ENCODE measurements at places on chromosomes 7 and 10.

DNA sequence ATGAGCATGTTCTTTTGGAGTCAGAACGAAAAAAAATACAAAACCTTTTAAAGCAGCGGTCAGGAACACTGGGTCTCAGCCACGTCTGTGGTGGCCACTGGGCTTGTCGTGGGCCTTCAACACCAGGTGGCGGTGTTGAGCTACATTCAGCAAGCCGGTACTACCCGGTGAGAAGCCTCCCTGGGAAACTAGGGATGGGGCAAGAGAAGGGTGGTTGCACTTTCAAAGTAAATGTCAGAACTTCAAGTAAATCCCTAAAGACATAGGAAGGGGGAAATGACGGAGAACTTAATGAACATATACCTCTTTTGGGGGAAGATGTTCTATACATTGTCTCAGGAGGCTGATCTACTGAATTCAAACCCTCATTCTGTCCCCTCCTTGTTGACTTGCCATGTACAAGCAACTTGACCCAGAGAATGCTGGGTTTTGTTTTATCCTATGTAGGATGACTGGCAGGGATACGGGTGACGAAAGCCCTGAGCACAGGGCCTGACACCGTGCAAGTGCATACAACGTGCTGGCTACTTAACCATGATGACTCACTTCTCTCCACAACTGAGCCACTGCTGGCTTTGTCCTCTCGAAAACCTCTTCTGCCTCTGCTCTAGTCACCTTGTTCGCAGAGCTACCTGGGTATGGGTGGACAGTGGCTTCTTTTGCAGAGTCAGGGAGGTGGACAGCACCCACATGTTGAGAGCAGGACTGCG is 49.0 kb upstream of the BAMBI start:
- DNase-seq = peak; percentile 66

DNA sequence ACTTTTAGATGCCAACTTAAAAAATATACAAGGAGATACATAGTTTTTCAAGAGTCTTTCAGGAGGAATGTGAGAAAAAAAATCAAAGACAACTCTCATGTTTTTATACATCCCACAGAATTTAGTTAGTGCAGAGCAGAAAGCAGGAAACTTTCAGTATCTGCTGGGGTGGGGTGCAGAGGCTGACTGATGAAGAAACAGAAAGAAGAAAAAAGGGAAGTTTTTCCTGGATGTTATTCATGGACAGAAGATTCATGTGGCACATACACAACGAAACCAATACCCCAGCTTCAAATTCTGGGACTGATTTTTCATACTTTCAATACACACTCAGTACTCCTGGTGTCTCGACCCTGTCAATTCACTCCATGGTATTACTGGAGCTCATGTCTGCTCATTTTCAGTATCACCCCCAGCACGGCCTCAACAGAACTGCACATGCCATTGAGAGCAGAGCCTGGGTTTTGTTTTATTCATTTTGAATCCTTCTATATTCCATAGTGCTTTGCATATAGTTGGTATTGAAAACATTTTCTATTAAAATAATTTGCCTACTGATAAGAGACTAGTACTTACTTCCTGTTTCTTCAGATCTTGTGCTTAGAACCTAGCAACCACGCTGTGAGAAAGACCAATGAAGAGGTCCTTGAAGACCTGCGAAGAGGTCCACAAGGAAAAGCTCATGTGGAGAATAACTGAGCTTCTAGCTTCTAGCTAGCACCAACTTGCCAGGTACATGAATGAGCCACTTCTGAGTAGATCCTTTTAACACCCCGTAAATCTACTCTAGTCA is 49.0 kb downstream of the NDUFB2 start:
- no peak for DNase-seq

DNA sequence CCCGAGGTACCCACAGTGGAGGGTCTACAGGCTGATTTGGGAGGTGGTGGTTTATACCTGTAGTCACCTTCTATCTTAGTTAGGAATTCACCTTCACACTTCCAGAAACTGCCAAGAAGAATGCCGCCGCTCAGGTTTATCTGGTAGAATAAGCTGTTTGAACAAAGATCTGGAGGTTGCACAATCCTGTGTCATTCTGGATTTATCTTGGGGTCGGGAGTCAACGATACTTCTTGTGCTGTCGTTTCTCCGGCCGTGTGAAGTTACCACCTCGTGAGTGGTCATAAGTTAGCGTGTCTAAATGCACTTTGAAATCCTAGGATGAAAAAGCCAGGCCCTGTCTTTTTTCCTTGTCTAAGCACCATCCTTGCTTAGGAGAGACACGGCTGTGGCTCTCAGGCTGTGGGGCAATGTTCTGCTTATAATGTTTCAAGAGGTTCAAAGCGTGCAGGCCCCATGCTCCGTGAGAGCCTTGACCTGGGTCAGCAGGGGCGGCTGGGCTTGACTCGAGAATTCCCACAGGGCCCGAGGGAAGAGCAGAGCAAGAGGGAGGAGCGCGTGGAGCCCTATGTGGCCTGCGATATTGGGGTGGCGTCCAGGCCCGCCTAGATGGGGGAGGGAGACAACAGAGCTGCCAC is 35.5 kb downstream of the GRIFIN start:
- no peak for DNase-seq

DNA sequence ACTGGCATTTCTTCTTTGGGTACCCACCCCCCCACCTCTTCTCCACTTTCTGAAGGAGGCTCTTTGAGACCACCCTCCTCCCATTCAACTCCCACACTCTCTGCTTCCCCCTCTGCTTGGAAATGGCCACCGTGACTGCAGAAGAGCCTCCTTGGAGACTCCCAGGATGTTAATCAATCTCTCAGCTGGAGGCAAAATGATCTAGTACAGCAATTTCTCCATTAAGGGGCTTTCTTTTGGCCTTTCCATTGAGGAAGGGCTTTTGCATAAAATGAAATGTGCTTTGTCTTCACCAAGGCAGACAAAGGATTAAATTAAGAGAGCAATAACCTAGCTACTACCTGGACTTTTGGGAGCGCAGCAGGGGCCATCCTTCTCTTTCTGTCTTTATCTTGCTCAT is 26.1 kb downstream of the CDHR3 start:
- no peak for DNase-seq

GRCh38 chr10:18043148-18044006 is 91.7 kb downstream of the SLC39A12 start:
- no peak for DNase-seq

- DNase-seq = no peak
Observed at GRCh38 chr7:151754142-151754590, 122.7 kb downstream of the PRKAG2 start.

DNA sequence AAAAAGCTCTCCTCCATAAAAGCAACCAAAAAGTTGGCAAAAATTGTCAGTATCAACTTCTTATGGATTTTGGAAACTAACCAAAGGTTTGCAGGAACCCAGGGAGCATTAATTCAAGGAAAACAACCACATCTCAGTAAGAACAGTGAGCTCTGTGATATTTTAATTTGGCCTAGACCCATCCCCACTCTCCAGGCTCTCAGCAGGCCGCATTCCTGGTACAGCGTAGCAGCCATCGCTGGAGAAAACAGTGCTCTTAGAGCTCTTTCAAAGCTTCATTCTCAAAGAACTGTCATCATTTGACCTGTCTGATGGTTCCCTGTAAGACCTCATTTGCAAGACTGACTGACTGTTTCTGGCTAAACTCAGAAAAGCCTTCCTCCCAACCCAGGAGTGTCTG is 81.9 kb downstream of the NUDCD3 start:
- no peak for DNase-seq

DNA sequence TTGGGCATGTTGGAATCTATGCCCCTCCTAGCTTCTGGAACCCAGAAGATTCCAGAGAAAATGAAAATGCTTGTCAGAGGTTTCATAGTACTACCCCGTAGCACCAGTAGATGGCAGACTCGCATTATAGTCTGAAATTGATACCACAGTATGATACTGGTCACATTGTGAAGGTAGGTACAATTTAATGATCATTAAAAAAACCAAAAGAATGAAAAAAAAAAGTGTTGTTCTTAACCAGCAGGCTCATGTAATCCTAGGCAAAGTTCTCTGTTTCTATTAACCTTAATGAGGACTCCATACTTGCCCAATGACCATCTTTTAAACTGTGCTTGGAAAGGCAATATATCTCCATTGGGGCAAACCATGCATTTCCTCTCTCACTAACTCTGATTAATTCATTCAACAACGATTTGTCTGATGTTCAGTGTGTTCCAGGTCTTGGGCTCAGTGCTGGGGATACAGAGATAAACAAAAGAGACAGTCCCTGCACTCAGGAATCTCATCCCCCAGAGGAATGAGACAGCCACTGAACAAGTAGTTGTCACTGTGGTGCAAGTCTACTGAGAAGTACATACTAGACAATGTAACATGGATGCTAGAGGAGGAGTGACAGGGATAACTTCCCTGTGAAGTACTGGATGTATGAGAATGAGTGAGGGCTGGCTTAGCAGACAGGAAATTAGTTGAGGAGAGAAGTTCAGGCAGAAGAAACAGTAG is 223.5 kb upstream of the PHYHIPL start:
- no peak for DNase-seq

- no peak for DNase-seq
Observed at GRCh38 chr10:4945766-4946717, 17.2 kb upstream of the AKR1C1 start.

GRCh38 chr7:139639563-139639962 is 116.1 kb downstream of the CLEC2L start:
- no peak for DNase-seq

DNA sequence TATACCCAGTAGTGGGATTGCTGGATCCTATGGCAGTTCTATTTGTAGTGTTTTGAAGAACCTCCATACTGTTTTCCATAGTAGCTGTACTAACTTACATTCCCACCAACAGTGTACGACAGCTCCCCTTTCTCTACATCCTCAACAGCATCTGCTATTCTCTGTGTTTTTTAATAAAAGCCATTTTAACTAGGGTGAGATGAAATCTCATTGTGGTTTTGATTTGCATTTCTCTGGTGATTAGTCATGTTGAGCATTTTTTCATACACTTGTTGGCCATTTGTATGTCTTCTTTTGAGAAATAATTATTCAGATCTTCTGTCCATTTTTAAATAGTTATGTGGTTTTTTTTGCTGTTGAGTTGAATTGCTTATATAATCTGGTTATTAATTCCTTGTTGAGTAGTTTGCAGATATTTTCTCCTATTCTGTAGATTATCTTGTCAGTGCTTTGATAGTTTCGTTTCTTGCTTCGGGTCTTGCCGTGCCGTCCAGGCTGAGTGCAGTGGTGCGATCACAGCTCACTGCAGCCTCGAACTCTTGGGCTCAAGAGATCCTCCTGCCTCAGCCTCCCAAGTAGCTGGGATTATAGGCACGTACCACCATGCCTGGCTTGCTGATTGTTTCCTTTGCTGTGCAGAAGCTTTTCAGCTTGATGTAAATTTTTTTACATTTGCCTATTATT is 12.0 kb downstream of the MTG1 start:
- DNase-seq = no peak

GRCh38 chr7:128307061-128307460 is 36.6 kb downstream of the RBM28 start:
- no peak for DNase-seq

DNA sequence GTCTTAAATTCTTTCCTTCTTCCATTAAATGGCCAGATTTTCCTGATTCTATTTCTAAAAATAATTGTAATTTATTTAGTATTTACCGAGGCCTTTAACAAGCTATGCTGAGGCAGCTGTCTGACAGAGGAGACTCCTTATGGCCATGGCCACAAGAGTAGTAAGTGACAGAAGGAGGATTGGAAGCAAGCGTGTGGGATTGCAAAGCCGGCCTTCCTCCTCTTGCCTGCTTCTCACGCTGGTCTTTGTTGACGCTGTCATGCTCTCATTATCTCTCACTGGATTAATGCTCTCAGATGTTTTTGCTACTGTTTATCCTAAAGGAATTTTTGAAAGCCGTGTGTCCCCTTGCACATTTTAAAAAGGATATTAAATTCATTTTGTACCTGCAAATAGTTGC is 546.3 kb downstream of the SDK1 start:
- no peak for DNase-seq

GRCh38 chr10:81031774-81032173 is 494.1 kb downstream of the SH2D4B start:
- no peak for DNase-seq

- DNase-seq = peak; percentile 60
Observed at GRCh38 chr10:68156373-68157185, 47.3 kb downstream of the MYPN start.

- DNase-seq = no peak
Observed at GRCh38 chr7:77888998-77889397, 90.4 kb downstream of the PHTF2 start.

DNA sequence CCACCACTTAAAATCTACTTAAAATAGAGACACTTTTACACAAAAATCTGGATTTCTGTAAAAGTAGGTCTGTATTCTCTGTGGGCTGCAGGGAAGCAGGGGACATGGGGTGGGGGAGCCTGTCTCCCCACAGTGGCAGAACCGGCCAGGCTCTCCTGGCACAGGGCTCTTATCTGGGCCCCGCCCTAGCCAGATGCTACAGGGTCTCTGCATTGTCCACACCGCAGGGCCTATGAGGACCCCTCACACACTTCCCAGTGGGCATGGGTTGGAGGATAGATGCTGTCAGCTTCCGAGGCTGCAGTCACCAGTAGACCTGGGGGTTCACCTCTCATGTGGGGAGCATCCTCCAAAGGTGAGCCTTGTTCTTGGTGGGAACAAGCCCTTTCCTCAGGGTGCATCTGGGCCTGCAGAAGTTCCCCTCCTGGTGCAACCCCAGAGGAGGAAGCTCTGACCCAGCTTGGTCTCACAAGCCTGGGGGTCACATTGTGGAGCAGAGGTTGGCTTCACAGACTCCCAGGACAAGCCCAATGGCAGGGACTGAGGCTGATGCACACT is 15.4 kb upstream of the MYL7 start:
- no peak for DNase-seq

DNA sequence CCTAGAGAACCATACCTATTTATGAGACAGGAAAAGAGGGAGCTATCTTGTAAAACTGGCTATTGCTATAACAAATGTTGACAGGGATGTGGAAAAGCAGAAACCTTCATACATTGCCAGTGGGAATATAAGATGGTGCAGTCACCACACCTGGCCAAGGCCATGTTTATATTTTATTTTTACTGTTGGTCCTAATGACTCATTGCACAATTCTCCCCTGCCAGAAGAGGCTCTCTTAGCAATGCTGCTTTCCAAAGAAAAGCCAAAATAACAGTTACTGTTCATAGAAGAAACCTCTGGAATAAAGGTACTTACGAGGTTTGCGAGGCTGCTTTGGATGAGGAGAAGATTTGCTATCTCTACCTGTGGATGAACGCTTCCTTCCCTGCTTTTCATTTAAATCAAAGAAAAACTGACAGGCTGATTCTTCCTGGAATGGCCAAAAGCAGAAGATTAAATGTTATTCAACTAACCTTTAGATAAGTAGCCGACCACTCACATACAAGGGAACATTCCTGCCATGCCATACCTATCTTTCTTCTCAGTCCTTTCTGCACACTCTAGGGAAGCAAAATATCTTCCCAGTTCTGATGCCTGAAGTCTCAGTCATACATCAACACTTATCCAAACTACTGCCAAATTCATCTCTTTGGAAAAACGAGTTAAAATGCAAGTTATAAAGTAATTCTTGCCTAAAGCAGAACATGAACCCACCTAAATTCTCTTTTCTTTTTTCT is 16.3 kb upstream of the CHUK start:
- DNase-seq = no peak

- no peak for DNase-seq
Observed at GRCh38 chr7:117005449-117005848, 52.1 kb downstream of the ST7 start.
